Activated CD8-positive, alpha-beta T cell treated with anti-CD3 and anti-CD28 coated beads for 36 hours (primary cell): ENCODE measurements at places on chromosomes 16 and 17. TPM values are rescaled to one million over a fixed set of nuclear protein-coding genes. Genes with fewer than 3 reads are reported as not detected.

DNA sequence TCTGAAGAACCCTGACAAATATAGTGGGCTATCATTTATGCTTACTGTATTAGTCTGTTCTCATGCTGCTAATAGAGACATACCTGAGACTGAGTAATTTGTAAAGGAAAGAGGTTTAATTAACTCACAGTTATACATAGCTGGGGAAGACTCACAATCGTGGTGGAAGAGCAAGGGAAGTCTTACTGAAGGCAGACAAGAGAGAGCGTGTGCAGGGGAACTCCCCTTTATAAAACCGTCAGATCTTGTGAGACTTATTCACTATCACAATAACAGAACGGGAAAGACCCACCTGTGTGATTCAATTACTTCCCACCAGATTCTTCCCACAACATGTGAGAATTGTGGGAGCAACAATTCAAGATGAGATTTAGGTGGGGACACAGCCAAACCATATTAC, 526.8 kb upstream of the GOT2 start:
- H3K36me3 ChIP-seq: no peaks in the 10 kb centered on the region
- H3K4me3 ChIP-seq: no peak overlapping the region

DNA sequence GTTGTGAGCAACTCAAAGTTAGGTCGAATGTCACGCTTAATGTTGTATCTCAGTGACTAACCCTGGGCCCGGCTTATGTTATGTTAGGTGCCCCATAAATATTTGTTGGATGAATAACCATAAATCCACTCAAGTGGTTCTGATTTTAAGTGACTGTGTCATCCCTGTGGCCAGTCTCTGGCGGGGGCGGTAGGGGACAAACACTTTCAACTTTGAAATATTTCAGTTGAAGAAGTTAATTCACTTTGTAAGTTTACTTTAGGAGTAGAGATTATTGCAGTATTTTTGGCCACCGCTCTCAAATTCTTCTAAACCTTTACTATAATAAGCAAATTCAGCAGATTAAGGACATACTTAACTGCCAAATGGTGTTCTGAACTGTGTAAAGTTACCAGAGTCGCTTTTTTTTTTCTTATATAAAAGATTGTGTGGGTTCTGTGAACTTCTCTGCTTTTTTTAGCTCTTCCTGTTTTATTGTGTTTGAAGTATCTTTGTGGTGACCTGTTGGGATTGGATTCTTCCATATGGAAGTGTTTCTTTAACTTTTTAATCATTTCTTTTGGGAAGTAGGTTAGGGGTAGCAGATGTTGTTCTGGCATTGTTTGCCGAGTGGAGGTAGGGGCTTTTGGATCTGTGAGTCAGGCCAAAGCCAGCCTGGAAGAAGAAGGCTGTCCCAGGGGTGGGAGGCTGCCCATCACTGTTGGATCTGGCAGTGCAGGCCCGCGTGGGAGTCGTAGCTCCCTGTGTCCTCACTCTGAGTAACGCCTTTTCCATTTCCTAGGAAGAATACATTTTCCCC, 61.4 kb upstream of the TBX2 start:
- no peak overlapping the region for H3K4me3 ChIP-seq
- no peak for DNase-seq
- no peak overlapping the region for H3K27ac ChIP-seq
- H3K4me1 ChIP-seq: no peaks in the 10 kb centered on the region
- no peaks in the 10 kb centered on the region for H3K27me3 ChIP-seq
- no peaks in the 10 kb centered on the region for H3K36me3 ChIP-seq

DNA sequence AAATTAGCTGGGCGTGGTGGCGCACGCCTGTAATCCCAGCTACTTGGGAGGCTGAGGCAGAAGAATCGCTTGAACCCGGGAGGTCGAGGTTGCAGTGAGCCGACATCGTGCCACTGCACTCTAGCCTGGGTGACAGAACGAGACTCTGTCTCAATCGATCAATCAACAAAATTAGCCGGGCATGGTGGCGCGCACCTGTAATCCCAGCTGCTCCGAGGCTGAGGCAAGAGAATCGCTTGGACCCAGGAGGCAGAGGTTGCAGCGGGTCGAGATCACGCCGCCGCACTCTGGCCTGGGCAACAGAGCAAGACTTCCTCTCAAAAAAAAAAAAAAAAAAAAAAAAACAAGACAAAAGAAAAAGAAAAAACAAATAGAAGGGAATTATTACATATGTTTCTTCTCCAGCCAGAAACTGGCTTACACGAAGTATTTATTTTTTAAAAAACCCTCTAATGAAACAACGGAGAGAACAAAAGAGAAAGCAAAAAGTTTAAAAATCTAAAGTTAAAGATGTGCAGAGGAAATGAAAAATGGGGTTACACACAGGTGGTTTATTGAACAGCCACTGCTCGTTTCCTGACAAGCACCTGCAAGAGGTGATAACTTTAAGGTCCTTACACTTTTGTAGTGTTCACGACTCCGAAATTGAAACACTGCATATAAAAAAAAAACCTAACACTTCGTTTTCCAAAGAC, 1.4 kb downstream of the SYNRG start:
- peak overlapping the region; percentile 91 for H3K27ac ChIP-seq
- peak overlapping the region; percentile 73 for H3K4me3 ChIP-seq
- peaks cover 48% of the 10 kb centered on the region for H3K4me1 ChIP-seq

- no peak overlapping the region for H3K4me3 ChIP-seq
- H3K4me1 ChIP-seq: no peaks in the 10 kb centered on the region
- H3K27ac ChIP-seq: no peak overlapping the region
- no peaks in the 10 kb centered on the region for H3K27me3 ChIP-seq
- no peaks in the 10 kb centered on the region for H3K36me3 ChIP-seq
These were observed 165.8 kb downstream of the MAF start for GRCh38 chr16:79434771-79435170.

CDH8 gene
- not detected for total RNA-seq

TBL3 gene
- 54.4 TPM for total RNA-seq

PRSS22 gene
- total RNA-seq: not detected
